BJ (cell line): ENCODE measurements at places on chromosomes 12 and 14.

DNA sequence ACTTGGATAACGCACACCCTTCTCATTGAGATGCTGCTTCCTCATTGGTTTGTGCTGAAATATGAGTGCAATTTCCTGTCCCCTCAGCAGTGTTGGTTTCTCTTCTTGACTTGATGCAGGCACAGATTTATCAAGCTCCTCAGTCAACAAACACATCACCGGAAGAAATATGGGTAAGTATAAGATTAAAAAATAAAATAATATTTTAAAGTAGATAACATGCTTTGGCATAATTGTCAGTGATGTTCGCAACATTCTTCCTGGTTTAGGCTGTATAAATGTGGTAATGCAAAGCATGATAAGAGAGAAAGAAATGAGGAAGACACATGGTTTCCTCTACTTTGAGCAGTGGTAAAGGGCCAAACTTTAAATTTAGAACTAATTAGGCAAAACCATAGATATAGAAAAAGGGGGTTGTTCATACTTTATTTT lies at the start of gene GPR65:
TSS of gene GPR65 (plus strand) at position 86 of the 432 bp plus-strand sequence. CDS start 5,713 bp downstream, outside the sequence.
- no peak for DNase-seq

DNA sequence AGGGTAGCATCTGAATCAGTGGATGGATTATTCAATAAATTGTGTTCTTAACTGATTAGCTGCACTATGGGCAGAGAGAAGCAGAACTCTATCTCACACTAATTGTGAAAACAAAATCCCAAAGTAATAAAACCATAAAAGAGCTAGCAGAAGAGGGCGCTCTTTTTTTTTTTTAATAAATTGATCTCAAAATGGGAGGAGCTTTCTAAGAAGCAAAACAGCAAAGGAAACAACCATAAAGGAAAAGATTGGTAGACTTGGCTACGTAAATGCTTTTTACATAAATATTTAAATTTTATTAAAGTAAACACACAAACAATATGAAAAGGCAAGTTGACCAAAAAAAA lies 1.5 kb upstream of the TM7SF3 start:
- no peak for DNase-seq

DNA sequence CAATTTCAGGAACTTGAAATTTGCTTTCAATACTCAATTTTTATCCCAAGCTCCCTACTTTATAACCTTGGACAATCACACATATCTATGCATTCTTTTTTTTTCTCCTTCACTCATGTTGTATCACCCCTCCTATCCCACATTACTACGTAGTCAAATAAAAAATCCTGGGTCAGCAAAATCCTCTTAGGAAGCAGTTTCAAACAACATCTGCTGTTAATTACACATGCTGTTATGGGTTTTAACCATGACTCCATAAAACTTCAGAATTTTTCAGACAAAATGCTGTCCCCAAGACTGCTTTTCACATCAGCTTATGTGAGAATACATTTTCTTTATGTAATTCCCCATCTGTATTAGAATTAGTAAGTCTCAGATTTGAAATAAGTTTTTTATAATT lies 61.7 kb downstream of the LRFN5 start:
- DNase-seq, result no peak

DNA sequence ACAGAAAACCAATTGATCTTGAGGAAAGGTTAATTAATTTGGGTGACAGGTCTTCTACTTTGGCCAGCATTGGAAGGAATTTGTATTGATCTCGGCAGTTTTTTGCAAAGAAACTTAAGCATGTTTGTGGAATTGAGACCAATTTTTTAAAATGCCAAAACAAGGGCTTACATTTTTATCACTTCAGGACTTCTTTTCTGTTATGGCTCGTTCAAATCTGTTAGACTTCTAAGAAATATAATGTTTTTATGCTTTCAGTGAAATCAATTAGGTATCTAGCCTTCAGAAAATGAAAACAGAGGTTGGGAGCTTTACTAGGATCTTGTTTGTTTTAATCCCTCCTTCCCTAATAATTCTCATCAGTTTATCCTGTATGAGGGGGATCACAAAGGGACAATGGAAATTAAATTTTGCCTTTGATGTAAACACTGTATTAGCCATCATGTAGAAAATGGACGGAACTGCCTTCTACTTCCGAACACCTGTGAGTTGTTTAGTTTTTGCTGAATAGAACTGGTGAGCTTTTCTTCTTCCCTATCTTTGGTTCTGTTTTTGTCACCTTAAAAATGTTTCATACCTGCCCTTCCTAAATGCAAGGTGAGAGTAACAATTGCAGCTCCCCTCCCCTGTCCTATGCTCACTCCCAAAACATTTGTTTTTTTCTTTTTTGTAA lies 7.8 kb downstream of the FOXA1 start:
- DNase-seq, result no peak

GRCh38 chr12:132713123-132713522 lies 2.5 kb downstream of the PGAM5 start:
- no peak for DNase-seq

GRCh38 chr12:52005903-52006703 lies 643 bp upstream of the TAMALIN start:
- DNase-seq, result no peak

GRCh38 chr14:21203470-21204166 lies 47.8 kb upstream of the OR5AU1 start:
- DNase-seq, result no peak

- DNase-seq, result no peak
These were observed 319.3 kb upstream of the SOX5 start for GRCh38 chr12:24268663-24269186.

DNA sequence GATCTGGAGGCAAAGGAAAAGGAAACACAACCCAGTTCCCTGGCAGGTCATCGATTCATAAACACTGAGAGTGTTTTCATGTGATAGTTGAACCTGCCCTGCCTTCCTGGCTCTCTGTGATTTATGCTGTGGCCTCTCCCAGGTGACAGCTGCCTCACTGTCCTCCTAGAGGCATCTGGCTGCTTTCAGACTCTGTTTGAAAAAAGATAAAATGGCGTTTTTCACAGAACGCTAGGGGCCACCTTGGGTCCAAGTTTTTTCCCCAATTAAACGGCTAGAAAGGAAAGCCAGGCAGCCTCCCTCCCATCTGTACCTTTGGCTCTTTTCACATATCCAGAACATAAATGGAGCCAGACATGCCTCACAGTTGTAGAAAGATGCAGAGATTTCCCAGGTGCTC lies 252.6 kb upstream of the CCDC196 start:
- no peak for DNase-seq

DNA sequence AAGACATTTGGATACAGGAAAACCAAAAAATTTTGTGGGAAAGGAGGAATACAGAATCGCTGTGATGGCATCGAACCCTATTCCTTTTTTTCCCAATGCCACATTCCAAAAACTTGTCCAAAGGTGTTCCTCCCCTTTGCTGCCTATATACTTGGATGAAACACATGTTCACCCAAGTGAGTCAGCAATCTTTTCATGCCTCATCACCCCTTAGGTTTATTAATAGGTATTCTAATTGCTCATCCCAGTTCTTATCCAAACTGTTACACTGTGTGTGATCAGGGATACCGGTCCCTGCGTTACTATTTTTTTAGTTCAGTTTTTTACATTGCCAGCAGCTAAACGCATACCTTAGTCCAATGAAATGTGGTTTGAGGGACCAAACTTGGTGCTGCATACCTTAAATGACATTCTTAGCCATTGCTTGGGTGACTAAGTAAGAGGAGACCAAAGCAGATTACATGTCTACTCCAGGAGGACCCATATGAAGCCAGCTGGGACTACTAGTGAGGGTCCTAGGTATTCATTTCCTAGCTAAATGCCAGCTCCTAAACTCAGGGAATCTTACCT lies 20.6 kb upstream of the ST8SIA1 start:
- DNase-seq, result no peak
